Central memory CD4-positive, alpha-beta T cell (primary cell): ENCODE measurements at places on chromosomes 12 and 14.

- no peak for DNase-seq
Measured at GRCh38 chr12:41605545-41606305, 417.6 kb downstream of the PDZRN4 start.

DNA sequence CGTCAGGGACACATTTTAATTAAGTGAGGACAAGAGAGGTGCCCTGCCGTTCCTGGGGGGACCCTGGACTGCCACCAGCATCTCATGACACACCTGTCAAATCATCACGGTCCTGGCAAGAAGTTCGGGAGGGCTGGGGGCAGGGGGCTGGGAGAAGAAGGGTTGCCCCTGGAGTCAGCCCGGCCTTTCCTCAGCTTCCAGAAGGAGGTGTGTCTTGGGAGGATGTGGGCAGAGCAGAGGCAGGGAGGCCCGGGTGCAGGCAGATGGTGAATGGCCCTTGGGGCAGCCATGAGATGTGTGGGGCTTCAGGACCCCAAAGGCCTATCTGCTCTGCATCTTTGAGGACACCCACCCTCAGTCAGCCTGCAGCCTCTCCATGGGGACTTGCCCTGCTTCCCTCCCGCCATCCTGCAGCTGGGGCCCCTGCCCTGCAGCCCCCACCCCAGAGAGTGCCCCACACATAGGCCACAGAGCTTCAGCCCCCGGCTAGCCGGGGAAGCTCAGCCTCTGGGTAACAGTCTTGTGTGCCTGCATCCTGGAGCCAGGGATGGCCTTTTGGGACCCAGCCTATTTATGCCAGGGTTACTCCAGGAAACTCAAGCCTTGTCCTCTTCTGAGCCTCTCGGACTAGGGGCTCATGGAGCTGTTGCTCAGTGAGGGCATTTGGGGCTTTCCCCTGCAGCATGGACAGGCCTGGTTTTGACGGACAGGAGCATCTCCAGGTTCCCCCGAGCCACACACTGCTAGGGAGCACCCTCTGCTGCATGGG, 178.5 kb downstream of the KIF26A start:
- DNase-seq = no peak

- no peak for DNase-seq
Measured at GRCh38 chr12:77406219-77406905, 341.0 kb upstream of the E2F7 start.

DNA sequence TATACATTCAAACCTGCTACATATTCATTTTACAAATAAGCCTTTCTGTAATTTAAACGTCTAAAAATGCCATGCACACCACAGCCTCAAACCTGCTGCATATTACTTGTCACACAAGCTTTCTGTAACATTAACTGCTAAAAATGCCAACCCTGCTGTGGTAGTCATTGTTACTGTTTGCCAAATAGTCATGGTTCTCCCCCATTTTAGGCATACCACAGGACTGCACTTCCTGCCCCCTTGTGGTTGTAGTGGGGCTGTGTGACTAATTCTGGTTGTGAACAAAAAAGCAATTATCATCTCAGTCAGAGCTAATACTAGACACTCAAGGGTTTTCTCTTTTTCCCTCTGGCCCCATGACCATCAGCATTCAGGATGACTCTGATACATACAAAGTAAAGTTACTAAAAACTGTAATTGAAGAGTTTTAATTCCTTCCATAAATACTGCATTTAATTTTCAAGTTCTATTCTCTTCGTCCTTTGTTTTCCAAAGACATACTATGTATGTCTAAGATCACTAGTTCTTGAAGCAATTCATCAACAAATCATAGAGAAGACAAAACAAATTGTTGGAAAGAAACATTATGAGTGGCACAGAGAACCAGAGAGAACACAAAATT, 5.7 kb upstream of the SLC35F4 start:
- DNase-seq = no peak

GRCh38 chr12:106586278-106586802, 3.5 kb downstream of the RFX4 start:
- no peak for DNase-seq

DNA sequence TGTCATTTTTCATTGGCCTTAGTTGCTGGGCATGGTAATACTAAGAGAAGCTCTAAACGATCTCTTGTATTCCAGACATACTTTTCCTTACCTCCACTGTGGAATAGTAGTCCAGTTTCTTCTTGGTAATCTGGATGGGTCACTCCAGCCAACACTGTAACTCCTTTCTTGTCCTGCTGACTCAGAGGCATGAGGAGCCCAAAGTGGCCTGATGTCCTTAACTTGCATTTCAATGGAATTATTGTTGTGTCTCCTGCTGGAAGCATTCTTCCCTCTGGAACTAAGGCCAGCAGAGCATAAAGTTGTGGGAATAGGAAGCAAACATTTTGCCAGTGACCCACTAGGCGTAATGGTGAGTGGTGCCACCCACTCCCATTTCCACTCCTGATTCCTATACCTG, 33.1 kb downstream of the DAAM1 start:
- DNase-seq = no peak

DNA sequence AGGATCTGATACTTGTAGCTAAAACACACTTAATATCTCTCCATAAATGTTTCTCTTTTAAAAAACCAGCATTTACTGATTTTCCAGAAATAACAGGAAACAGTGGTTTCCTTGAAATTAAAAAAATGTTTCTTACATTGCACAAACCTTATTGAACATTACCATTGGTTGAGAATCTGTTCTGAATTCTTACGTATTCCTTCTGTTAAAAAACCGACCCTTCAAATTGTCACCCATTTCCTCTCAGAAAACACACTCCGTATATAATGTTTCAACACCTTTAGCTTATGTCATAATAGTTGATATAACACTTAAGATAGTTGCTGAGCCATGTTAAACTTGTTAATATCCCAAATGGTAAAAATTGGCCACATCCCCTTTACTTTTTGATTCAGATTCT, 51.2 kb downstream of the MSRB3 start:
- no peak for DNase-seq

DNA sequence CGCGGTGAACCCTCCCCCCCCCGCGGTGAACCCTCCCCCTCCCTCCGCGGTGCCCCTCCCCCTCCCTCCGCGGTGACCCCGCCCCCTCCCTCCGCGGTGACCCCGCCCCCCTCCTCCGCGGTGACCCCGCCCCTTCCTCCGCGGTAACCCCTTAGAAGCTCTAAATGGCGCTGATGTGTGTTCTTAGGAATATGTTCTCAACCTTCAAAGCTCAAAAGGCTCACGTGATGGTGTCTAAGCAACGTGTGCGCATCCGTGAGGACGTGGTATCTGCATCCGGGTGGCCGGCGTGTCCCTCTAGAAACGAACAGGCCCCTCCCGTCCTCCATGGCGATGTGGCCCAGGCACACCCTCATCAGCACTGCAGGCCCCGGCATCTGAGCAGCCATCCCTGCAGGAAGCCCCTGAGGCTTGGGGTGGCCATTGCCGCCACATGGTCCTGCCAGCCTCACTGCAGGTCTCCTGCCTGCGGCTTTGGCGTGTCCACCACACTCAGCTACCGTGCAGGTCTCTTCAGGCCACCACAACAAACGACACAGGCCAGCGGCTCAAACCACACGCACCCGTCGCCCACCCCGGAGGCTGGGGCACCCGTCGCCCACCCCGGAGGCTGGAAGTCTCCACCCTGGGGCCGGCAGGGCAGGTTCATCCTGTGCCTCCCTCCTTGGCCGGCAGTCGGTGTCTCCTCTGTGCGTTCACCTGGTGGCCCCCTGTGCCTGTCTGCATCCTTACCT, 14.5 kb upstream of the FBRSL1 start:
- peak; percentile 27 for DNase-seq

GRCh38 chr14:55354500-55354899, 57.1 kb downstream of the ATG14 start:
- peak; percentile 74 for DNase-seq

GRCh38 chr12:5204271-5204670, 160.6 kb downstream of the KCNA5 start:
- DNase-seq = no peak

- peak; percentile 84 for DNase-seq
Measured at GRCh38 chr14:68816183-68816942, 23.5 kb upstream of the ZFP36L1 start.

DNA sequence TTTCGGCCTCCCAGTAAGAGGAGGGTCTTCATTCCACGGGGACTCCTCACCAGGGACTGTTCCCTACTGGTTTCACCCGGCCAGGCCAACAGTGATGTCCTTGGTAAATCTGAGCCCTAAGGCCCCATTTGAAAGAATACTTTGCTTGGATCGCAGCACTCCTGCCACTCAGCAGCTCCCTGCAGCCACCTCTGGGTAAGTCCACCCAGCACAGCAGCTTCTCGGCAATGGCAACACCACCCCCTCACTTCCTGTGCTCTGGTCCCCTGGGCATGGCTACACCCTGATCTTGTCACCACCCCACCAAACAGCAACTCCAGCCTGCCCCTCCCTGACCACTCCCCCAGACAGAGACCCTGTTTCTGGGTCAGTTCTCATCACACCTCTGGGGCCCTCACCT, 100.3 kb downstream of the SETD3 start:
- DNase-seq = no peak

DNA sequence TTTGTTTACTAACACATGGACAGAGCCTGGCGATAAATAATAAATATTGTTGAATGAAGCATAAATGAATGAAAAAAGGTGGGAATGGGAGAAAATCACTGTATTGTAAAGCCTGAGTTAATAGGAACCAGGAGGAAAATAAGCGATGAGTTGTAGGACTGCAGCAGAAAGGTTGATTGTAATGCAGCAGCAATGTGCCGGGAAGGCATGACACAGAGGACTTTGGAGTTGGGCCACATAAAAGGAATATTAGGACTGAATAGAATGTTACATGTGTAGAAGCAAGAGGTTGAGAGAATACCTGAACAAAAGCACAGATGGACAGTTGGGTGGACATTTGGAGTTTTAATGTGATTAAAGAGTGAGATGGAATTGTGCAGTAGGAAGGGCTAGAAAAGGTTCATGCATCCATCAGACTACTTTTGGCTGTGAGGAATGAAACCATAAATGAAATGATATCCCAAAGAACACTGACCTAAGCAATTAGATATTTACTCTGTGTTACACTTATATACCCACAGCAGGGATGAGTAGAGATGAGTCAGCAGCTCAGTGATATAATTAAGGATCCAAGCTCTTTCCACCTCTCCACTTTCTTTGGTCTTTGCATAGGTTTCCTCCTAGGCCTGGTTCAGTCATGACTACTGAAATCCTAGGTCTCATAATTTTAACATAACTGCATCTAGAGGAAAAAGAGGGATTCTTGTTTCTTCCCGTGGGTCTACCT, 55.4 kb downstream of the CCER1 start:
- no peak for DNase-seq

- no peak for DNase-seq
Measured at GRCh38 chr14:104697317-104697703, 7.9 kb downstream of the INF2 start.

- no peak for DNase-seq
Measured at GRCh38 chr12:87585882-87586557, 443.2 kb downstream of the C12orf50 start.

- DNase-seq = no peak
Measured at GRCh38 chr14:48023881-48024280, 348.5 kb upstream of the MDGA2 start.

- DNase-seq = no peak
Measured at GRCh38 chr12:45726603-45727300, 2.8 kb upstream of the ARID2 start.

- DNase-seq = no peak
Measured at GRCh38 chr14:80956922-80957321, 1.5 kb downstream of the TSHR start.

GRCh38 chr14:96938946-96939345, 141.8 kb downstream of the VRK1 start:
- no peak for DNase-seq

DNA sequence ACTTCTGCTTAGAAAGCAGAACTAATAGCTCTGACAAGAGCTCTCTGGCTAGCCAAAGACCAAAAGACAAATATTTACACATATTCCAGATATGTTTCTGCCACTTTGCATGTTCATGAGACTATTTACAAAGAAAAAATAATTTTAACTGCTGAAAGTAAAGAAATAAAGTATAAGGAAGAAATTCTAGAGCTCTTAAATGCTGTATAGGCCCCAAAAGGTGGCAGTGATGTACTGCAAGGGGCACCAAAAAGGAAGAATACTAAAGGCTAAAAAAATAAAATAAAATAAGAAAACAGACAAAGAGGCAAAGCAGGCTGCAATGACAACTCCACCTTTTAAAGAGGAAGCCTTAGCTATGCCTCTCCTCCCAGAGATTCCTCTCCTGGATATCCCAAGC, 23.0 kb downstream of the KLRK1 start:
- no peak for DNase-seq

DNA sequence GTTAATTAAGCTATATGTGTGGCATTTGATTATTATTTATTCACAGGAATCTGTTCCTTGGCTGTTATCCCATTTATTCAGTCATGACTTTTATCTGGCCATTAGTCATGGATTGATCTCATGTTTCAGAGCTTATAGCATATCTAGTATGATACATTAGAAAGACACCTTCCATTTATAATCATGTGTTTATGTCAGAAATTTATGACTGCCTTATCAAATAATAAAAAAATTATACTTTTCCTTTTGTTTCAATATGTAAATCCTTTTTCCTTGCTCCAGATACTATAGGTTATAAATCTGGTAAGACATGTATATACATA, 248.0 kb upstream of the PDE3A start:
- DNase-seq = no peak
